Liver (tissue), 10 donors: ENCODE measurements at places on chromosomes 1 and 21. TPM values are rescaled to one million over a fixed set of nuclear protein-coding genes. Genes with fewer than 3 reads are reported as not detected.

CYP4X1 gene
- polyA plus RNA-seq = 1.5 TPM

TMEM54 gene
- 3.8 TPM for polyA plus RNA-seq

IRF6 gene
- polyA plus RNA-seq = 17.5 TPM

LYPD8 gene
- polyA plus RNA-seq = not detected

TEDDM1 gene
- polyA plus RNA-seq = not detected
